ELF-1 (cell line): ENCODE measurements at places on chromosomes 6 and 20.

- DNase-seq, result no peak
These were observed 289.4 kb downstream of the PHACTR1 start for GRCh38 chr6:13005994-13006393.

DNA sequence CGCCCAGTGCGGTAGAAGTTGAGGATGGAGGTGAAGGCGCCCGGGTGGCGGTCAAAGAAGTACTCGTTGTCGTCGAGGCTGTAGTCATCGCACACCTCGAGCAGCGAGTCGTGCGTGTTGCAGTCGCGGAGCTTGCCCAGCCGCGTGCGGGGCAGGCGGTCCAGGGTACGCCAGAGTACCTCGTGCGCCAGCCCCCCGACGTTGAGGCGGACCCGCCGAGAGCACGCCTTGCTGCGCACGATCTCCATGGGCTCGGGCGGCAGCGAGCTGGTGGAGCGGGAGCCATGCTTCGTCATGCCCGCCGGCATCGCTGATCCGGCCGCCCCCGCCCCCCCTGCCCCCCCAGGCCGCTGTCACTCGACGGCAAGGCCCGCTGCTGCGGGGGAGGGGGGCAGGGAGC, 295 bp downstream of the KCNB1 start:
- no peak for DNase-seq

DNA sequence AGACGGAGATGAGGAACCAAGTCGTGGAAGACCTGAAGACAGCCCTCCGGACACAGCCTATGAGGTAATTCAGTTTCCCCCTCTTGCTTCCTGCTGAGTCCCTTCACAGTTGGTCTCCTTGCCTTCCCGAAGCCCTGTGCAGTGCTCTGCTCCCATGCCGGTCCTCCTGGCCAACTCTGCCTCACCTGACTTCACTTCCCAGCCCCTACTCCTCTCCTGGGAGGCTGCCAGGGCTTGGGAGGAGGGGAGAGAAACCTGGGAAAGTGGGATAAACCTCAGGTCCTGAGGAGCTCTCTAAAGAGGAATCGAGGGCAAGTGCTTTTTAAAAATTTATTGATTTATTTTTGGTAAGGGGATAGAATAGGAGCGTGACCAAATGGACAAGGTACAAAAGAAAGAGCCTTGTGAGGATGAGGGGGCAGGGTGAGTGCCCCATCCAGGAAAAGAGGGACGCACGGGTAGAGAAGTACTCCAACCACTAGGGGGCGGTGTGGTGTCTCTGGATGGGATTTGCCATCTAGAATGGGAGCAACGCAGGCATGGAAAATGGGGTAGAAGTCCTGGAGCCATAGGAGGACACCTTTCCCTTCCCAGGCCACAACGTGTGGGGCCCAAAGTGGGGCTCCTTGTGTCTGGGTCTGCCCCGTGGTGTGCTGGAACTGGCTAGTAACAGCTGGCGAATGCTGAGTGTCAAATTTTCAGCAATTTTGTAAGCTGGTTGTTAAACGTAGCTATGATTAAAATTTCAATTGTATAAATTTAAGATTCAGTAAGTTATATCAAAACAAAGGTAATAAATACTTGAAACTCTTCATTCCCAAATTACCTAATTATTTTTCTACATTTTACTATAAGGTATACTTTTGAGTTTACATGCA, 69.0 kb downstream of the MOCS1 start:
- DNase-seq, result peak; percentile 79

GRCh38 chr6:159157431-159157830, 11.8 kb upstream of the FNDC1 start:
- no peak for DNase-seq

GRCh38 chr6:16244446-16244845, 6.1 kb downstream of the GMPR start:
- DNase-seq, result no peak

GRCh38 chr6:13763740-13764381, 50.5 kb downstream of the MCUR1 start:
- DNase-seq, result no peak

GRCh38 chr20:3276680-3277015, 37.7 kb upstream of the SLC4A11 start:
- peak; percentile 67 for DNase-seq

GRCh38 chr20:44407402-44408184, 52.1 kb downstream of the HNF4A start:
- peak; percentile 53 for DNase-seq

DNA sequence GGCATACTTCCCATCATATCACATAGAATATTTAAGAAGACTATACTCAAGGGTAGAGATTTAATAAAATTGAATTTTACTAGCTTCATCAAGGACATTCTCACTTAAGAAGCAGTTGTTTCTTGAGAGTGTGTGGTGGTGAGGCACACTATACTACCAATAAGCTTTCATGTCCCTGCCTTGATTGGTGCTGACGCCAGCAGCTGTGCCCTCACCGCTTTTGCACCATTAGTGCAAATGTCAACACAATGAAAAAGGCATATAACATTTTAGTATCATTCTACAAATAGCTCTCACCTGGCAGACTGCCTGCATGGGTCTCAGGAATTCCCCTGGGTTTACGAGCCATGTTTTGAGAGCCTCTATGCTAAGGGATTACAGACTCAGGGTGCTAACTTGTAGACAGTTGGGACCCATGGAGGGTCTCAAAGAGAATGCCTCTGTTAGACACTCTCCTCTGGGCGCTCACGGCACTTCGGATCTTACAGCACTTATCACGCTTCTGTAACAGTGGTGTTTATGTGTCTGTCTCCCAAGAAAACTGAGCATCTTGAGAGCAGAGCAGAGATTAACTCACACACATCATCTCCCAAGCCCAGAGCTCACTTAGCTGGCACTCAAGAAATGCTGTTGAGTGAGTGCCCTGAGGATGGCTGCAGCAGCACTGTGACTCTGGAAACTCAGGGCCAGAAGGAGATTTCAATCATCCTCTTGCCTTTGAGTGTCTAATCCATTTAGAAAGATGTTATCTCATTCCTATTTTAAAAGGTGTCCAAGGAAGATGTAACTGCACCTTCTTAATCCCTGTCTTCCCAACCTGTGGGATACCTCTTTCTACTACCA, 143.3 kb upstream of the GPR6 start:
- DNase-seq, result no peak
